ENCODE measurements at places on chromosomes 16 and 17.

- no peak for DNase-seq
Measured at GRCh38 chr17:67400193-67400592, 23.1 kb downstream of the PITPNC1 start.

DNA sequence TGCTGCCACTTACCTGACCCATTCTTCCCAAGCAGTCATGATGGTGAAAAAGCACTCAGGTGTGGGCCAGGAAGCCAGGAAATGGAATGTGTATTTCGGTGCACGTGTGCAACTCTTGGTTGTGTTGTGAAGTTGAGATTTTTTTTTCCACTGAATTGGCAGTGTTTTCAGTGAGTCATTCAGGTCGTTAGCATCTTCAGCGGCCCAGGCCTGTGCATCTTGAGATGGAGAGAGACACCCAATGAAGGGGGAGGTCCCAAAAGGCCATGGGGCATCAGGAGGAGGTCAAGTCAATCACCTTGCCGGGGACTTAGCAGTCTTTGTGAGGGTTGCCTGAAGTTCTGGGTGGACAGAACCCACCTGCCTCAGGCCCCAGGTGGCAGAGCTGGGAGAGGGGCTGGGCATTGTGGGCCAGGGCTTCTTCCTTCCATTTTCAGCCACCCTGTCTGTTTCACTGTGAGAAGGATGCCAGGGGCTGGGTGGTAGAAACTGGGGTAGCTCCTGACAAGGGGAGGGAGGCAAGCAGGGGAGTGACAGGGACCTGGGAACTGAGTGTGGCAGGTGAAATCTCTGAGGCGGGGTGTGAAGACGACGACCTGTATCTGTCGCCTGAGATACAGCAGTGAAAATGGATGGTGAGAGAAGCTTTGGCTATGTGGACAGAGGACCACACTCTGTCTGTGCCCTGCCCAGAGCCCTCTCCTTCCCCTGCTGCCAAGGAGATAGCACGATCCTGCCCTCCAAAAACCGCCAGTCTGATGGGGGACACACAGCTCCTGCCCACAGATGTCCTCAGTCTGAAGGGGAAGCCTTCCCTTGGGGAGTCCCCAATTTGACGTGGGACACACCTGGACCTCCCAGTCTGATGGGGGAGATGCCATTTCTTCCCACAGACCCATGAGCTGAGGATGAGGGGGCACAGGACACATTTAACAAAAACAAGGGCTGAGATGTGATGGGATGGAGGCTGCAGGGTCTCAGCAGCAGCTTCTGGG, 11.9 kb downstream of the TBKBP1 start:
- DNase-seq, result no peak

GRCh38 chr16:66874079-66874775, 6.1 kb upstream of the PDP2 start:
- DNase-seq, result no peak

DNA sequence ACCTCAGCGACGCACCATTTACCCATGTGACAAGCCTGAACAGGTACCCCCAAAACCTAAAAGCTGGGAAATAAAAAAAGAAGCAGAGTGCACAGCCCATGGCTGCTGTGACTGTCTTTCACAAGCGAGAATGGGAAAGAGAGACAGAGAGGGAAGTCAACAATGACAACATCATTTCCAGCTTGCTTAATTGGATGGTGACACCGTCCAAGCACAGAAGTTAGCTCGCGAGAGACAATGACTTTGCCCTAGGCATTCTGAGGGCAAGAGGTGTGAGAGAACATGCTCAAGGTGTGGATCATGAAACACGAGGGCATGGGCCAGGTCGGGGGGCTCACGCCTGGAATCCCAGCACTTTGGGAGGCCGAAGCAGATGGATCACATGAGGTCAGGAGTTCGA, 19.3 kb upstream of the NSMCE1 start:
- no peak for DNase-seq

- no peak for DNase-seq
Measured at GRCh38 chr16:79767421-79768275, 167.1 kb upstream of the MAF start.

- no peak for DNase-seq
Measured at GRCh38 chr17:68229619-68230018, 18.2 kb upstream of the AMZ2 start.

DNA sequence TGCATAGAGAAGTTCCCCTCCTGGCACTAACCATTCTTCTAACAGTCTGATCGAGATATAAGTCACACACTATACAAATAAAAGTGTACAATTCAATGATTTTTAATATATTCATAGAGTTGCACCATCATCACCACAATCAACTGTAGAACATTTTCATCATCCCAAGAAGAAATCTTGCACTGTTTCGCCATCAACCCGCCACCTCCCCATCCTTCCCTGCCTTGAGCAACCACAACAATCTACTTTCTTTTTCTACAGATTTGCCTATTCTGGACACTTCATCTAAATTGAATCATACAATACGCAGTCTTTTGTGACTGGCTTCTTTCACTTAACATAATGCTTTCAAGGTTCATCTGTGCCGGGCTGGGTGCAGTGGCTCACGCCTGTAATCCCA, 33.0 kb upstream of the GUCY2D start:
- DNase-seq, result no peak

DNA sequence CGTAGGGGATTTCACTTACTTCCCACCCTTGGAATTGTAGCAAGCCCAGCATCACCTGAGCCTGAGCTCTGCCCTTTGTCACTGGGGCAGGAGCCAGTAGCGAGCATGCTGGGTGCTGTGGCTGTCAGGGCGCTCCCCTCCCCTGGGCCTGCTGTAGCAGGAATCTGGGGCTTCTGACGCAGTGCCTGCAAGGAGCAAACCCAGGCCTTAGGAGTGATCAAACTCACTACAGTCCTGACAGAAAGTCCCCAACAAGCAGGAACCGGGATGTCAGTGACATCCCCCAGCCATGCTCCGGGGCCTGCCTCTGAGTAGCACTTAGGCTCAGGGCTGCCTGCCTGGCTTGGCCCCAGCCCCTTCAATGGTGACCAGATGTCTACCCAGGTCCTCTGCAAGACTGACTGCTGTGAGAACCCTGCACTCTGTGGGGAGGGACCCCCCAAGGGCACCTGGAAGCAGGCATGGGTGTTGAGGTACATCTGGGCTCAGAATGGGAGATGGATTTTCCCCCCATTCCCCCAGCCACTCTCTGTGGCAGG, 23.5 kb downstream of the PLD6 start:
- no peak for DNase-seq

- DNase-seq, result no peak
Measured at GRCh38 chr17:78885956-78886355, 17.0 kb downstream of the CEP295NL start.

DNA sequence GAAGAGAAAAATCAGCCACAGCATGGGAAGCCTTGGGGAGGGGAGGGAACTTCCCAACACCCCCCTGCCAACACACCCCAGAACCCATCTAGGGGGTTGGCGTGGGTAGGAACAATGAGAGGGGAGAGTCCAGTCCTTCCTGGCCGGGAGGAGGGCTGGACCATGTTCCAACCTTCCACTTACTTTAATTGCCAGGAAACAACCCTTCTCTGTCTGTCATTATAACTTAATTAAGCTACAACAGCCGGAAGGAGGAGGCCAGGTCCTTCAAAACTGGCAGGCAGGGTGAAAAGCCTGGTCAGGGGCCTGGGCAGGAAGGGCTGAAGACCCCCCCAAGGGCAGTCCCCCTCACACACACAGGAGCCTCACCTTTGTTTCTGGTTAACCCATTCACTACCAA, 447.0 kb downstream of the SOX9 start:
- no peak for DNase-seq

DNA sequence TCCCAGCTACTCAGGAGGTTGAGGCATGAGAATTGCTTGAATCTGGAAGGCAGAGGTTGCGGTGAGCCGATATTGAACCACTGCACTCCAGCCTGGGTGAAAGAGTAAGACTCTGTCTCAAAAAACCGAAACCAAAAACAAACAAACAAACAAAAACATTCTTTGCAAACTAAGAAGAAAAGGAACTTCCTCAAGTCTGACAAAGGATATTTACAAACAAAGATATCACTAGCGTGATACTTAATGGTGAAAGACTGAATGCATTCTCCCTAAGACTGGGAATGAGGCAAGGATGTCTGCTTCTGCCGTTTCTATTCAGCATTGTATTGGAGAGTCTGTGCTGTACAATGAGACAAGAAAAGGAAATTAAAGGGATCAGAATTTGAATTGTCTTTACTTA, 10.5 kb upstream of the MPO start:
- no peak for DNase-seq

GRCh38 chr17:2837147-2837561, 40.9 kb downstream of the RAP1GAP2 start:
- no peak for DNase-seq

DNA sequence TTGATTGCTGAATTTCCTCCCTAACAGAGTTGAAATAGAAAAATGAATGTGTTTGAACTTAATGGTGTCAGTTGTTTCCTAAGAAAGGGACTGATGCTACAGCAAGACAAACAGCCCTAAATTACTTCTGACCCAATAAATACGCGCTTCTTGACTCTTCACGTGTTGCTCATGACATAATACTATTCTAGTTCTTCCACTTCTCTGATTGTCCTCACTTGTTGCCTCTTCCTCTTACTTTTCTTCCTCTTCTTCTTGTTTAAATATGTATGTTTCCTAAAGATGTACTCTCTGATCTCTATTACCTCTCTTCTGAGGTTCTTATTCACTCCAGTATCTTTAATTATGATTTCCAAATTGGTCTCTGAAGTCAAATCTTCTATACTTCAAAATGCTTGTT, 32.4 kb downstream of the RNF43 start:
- DNase-seq, result no peak

GRCh38 chr17:47934856-47935255, 6.5 kb upstream of the PNPO start:
- no peak for DNase-seq

DNA sequence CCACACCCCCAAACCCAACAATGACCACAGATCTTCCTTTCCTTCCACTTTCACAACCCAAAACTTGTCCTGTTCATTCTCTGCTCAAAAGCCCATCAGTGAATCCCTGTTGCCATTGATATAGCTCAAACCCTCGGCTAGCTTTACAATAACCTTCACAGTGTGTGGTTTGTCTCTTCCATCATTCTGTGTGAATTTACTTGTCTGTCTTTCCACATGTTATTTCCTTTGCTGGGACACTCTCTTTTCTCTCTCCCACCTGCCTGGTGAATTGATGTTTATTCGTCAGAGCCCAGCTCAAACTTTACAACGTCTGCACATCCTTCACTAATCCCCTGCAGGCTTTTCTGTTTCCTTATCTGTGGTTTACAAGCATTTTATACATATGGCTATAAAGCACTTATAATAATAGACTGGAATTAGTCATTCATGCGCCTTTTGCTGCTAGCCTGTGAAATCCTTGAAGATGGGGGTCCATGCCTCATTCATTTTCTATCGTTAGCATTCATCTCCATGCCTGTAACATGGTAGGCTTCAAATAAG, 114.4 kb downstream of the CDH13 start:
- no peak for DNase-seq

DNA sequence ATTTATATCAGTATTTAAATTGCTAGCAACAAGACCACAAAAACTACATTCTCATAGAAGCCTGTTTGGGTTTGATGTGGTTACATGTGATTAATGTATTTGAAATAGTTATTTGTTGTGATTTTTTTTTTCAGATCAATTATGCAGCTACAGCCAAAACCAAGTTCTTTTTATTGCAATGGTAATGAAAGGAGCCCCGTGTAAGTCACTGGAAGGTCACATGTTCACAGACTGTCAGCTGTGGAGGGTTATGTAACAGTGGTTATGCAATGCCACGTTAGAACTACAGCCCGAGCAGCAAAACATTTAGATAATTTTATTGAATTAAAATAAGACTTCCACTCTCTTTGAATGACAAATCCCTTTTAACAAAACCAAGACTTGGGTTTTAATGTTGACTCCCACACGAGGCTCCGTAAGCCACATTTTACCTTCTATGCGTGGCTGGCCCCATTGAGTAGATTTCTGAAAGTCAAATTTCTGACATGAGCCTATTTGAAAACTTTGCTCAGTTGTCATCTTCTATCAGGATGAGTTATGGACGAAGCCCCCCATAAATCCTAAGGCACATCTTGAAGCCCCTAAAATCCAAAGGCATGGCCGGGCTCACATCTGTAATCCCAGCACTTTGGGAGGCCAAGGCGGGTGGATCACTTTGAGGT, 41.8 kb upstream of the SEC14L1 start:
- no peak for DNase-seq

- DNase-seq, result no peak
Measured at GRCh38 chr17:70158591-70158990, 10.7 kb upstream of the KCNJ2 start.

DNA sequence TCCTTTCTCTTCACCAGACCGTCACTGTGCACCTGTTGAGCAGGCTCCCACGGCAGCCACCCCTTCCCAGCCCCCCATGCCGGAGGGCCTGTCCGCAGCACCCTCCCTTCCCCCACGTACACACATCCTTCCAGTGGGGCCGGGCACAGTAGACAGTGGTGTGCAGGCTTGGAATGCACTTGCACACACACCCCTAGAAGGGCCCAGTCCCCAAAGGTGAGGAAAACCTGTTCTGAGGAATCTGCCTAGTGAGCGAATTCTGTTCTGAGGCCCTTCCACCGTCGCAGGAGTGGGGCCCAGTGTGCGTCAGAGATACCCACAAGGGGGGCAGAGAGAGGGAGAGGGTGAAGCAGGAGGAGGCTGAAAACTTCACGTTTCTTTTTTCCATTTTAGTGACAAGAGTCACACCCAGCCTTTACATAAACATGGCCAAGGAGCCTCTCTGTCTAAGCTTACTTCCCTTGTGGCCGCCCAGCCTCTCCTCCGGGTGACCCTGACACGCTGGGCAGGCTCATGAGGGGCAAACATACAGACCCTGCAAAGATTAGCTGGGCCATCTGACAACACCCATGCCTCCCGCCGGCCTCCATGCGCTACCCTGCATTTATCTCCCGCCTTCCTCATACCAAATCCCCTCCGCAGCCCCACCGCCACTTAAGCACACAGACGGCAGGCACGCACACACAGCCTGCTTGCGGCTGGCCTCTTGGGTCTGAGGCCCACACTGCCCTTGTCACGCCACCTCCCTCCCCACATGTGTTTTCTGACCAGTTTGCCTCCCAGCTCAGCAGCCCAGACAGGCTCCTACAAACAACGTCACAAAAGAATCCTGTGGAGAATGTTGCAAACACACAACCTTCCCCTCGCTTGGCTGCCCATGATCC, 1.8 kb downstream of the ZBTB4 start:
- peak; percentile 72 for DNase-seq

- no peak for DNase-seq
Measured at GRCh38 chr16:12260647-12261262, 284.2 kb downstream of the SNX29 start.

DNA sequence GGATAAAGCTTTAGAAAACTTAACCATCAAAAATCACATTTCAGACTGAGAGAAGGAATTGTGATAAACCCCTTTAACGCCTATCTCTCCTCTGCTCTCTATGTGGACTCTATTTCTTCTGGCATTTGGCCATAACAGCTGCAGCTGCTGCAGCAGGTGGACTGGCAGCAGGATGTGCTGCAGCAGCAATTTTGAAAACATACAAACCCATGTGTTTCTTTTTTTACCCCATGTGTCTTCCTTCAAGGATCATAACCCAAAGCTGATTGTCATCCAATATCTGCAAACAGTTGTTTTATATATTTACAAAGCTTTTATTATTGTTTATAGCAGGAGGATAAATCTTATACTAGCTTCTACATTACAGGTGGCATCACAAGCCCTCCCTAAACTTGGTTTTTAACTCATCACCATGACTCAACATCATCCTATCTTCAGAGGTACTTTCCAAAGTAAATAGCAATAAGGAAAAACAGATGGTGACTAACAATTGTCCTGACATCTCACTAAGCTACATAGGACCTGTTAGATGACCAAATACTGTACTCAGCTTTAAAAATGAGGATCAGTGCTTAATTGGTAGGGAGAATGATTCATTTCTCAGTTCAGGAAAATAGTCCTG, 14.5 kb upstream of the KRTAP9-2 start:
- DNase-seq, result no peak
